ENCODE measurements at places on chromosomes 2 and 18.

- DNase-seq = no peak
Observed at GRCh38 chr2:78070693-78071092, 548.5 kb upstream of the LRRTM4 start.

- DNase-seq = no peak
Observed at GRCh38 chr2:124319577-124319976, 294.5 kb downstream of the CNTNAP5 start.

DNA sequence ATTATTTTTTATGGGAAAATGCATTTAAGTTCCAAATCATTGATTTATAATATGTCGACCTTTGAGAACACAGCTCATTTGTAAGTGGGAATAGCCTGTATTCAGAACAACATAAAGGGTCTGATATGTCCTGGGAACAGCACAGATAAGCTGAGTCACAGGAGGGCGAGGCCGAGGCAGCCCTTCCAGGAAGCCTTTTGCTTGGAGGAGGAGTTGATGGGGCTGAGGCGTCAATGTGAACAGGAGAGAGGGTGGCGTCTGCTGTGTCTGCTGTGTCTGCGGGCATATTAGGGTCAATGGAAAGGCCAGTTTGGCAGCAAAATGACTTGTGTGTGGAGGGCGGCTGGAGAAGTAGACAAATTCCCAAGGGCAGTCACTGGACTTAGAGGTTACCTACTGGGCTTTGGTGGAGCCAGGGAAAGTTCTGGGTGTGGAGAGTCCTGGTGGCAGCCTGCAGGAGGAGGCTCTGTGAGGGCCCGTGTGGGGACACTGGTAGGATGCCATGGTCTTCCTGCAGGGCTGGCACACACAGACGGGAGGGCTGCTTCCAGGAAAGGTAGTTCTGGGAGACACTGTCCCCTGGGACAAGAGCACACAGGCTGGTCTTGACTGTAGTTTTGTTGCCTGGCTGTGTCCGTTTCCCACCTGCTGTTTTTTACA, 128.1 kb downstream of the GLI2 start:
- DNase-seq = no peak

DNA sequence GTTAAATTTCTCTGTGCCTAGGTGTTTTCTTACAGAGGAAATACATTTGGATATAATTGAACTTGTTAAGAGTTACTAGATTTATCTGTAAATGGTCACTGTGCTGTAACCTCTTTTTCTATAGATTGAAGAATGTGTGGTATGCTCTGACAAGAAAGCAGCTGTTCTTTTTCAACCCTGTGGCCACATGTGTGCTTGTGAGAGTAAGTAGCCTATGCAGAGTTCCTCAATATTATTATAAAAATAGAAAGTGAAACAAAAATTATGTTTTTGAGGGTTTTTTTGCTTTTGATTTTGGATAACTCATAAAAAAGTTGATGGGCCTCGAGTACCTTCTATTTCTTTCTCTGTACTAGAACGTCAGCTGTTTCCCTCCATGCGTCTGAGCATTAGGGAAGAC, 112.4 kb downstream of the MIB1 start:
- DNase-seq = no peak

- DNase-seq = no peak
Observed at GRCh38 chr2:226123300-226123699, 676.3 kb downstream of the IRS1 start.

DNA sequence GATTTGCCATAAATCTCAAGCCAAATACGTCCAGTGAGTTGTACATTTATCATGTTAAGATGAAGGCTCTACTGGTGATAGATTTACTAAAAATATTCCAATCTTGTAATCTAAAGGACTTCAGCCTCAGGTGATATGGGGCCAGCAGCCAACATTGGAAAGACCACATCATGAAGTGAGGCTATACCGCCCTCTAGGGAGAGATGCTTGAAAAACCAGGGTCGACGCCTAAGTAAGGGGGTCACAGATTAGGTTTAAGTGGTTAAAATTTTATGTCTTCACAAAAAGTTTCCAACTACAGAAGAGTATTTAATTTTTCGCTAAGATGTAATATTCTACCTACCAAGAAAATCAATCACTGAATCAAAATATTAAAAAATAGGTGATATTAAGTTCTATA, 33.3 kb downstream of the DOCK10 start:
- no peak for DNase-seq

DNA sequence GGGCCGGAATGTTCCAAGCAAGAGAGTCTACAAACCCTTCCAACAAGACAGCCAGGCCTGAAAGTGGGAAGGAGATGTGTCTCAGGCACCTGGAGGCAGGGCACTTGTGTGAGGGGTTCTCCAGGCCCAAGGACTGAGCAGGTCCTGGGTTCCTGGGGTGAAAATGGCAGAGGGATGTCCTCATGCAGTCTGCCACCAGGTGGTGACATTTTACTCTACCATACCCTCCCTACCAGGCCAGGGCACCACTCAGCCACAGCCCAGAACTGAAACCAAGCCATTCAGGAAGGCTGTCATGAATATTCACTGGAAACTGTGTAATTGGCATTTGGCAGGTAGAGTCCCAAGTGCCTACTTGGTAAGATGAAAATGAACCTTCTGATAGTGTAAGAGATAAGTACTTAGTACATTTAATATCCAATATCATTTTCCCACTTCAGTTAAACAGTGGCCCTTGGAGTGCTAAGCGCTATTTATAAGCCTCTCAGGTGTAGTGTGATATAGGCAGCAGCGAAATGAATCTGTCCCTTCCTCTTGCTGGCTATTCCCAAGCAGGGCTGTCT, 185.1 kb downstream of the MYO5B start:
- DNase-seq = peak; percentile 34

GRCh38 chr2:193124815-193125214, 930.1 kb upstream of the TMEFF2 start:
- no peak for DNase-seq

- DNase-seq = no peak
Observed at GRCh38 chr2:28662044-28662443, 89.6 kb upstream of the PPP1CB start.

- no peak for DNase-seq
Observed at GRCh38 chr2:45748239-45748638, 96.8 kb downstream of the PRKCE start.

DNA sequence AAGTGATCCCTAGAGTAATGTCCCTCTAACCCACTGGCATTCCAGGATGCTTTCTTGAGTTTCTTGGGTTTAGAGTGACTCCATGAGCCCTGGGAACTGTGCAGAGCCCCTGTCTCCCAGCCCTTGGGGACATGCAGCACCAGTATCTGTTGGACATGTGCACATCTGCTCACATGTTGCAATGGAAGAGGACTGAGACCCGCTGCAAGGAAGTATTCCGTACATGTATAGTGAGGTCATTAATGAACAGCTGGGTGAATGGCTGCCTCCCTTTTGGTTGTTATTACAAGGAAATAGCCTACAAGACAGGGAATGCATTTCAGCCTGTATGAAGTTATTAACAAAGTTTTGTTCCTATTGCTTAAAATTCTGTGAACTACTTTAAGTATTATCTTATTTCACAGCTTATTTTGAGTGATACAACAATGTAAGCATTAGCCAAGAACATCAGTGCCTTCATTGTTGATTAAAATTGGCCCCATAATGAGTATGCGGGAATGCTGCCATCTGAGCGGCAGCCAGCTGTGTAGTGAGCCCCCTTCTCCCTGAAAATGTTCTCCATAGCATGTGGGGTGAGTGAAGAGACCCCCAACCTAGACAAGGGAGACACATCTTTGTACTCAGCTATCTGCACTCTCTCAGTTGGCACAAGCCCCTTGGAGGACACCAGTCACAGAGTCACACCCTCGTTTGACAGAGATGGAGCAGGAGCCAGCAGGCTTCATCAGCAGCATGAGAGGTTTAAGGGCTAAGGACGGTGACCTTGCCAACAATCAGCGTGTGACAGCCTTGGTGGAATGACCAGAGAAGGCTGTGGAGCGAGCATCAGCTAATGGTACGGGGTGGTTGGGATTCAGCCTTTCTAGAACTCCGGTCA, 87.4 kb downstream of the FAM210A start:
- no peak for DNase-seq

DNA sequence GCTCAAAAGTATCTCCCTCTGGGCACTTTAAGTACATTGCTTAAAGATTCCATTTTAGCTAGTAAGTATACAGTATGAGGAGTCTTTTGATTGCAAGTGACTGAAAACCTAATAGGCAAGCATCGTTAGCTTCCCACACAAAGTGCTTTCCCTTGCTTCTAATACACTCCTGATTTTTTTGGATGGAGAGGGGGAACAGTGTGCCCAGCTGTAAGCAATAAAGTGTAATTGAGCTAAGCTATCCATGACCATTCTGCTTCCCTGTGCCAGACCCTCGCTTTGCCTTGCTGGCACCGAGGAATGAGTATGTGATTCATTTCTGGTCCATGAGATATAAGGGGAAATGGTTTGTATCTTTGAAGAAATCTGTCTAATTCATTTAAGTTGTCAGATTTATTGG, 3.8 kb upstream of the ZNF24 start:
- DNase-seq = no peak

- DNase-seq = no peak
Observed at GRCh38 chr2:230502593-230502992, 86.6 kb downstream of the SP100 start.

- DNase-seq = no peak
Observed at GRCh38 chr2:10626837-10627236, 62.9 kb downstream of the NOL10 start.

DNA sequence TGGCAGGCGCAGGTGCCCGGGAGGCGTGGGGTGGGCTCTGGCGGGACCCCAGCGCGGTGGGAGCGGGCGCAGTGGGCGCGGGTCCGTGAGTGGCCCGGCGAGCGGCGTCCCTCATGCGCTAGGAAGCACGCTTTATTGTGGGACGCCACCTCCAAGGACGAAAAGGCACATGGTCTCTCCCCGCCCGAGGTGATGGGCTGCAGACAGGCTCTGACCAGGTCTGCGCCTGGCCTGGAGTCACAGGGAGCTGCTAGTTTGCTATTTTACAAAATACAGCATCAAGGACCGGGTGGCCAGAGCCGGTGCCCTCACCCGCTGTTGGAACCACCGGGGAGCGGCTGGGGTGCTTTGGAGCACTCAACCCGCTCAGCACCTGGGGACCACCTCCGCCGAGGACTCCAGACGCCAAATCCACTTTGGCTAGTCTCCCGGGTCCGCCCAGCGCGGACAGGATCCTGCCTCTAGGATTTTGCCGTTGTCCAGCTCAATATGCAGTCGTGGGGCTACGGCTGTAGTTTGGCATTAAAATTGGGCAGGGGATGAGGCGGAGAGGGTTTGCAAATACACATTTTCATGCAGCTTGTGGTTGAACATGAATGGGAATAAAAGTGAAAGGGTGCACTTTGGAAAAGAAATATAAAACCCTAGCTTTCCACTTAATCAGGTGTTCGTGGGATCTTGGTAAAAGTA, 65.4 kb downstream of the LRRFIP1 start:
- DNase-seq = peak; percentile 58

- DNase-seq = no peak
Observed at GRCh38 chr2:45131587-45131986, 122.3 kb upstream of the SIX2 start.

GRCh38 chr18:50620319-50620718, 60.4 kb downstream of the MAPK4 start:
- DNase-seq = no peak
